LoVo (cell line): ENCODE measurements at places on chromosomes 16 and 17.
A peak's percentile ranks its signal among the peaks of the same experiment; 100 is the strongest.

DNA sequence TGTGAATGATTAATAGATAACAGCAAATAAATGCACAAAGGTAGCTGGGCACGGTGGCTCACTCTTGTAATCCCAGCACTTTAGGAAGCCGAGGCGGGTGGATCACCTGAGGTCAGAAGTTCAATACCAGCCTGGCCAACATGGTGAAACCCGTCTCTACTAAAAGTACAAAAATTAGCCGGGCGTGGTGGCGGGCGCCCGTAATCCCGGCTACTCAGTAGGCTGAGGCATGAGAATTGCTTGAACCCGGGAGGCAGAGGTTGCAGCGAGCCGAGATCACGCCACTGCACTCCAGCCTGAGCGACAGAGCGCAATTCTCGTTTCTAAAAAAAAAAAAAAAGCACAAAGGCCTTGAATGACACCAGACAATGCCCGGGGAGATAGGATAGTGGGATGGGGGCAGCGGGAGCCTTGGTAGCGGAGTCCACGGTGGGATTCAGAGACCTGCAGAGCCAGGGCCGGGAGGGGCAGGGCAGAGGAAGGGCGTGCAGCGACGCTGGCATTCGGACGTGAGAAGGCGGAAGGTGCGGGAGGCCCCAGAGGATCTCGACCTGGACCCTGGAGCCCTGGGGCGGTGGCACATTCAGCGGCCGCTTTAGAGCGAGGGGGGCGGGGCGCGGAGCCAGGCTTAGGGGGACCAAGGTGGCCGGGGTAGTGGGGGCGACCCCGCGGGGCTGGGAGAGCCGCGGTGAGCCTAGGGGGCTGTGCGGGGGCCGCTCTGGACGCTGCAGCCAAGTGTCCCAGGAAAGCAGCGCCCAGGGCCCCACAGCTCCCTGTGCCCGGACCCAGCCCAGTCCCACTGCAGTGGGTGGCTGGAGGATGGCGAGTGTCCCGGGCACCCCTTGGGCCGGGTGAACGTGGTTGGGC is 999 bp upstream of the FLYWCH2 start:
- no peak for DNase-seq

DNA sequence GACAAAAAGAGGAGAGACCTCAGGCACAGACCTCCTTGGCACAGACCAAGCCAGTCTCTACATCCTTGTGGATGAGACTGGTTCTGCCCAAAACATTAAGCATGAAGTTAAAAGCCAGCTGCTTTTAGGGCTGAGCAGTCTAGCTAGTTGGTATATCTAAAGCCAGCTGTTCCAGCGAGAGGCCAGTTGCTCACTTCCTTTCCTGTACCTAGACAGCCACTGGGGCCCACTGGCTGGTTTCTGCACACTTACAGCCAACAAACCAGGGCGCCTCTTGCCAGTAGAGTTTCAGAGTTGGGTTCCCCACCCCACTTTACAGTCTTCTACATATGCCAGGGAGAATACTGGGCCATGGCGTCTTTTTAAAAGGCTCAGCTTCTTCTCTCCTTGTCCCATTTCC is 242.4 kb downstream of the ZFHX3 start:
- no peak for DNase-seq

- no peak for DNase-seq
Observed at GRCh38 chr17:37239690-37240334, 136.0 kb upstream of the C17orf78 start.

DNA sequence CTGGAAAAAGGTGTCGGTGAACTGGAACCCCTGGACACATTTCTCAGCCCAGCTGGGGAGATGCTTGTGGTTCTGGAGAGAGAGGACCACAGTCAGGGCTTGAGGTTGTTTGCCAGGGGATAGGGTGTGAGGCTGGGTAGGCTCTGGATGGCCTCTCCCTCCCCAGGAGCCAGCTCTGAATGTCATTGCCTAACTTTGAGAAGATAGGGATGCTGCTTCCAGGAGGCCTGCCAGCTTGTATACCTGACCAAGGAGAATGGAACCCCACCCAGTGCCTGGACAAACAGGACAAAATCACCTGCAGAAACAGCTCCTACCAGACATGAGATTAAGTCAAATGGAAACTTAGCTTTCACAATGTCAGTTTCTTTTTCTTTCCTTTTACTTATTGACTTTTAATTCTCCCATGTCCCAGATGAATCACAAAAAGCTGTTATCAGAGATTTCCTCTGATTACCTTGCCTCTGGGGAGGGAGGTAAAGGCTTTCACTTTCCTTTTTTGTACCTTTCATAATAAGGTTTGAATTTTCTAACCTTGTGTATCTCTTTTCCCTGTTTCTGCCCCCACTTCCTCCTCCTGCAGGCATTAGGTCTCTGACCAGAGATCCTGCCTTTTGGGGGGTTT is 29.8 kb upstream of the PLLP start:
- no peak for DNase-seq

DNA sequence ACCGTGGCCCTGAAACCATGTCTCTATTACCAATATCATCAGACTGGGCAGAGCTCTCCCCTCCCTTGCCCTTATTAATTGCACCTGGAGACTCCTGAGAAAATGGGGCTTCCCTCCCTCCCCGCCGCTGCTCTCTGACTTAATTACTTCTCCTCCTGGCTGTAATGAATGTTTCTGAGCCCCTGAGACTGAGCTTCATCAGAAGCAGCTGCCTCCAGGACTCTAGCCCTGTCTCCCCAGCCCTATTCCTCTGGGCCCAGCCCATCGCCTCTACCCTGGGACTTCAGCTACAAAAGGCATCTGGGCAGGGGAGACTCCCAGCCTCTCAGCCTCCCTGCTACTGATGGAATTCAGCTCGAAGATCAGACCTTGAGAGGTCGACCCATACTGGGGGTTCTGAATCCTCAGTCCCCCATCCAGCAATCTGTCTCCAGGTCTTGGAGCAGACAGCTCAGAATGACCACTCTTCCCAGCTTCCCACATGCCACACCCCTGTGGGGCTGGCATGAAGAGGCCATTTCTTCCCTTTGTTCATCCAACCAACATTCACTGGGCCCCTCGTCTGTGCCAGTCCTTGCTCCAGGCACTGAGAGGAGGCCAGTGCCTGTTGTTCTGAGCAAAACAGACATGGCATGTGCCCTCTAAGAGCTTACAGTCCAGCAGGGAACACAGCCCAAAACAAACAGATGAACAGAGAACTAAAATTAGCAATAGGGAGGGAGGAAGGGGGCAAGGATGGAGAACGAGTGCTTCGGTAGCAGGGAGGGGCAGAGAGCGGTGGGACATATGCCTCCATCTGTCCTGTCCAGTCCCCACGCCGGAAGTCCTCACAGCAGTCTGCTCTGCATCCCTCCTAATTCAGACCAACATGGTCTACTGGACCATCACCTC is 17.0 kb upstream of the NAGS start:
- no peak for DNase-seq

- DNase-seq, result no peak
Observed at GRCh38 chr17:17156511-17156910, 49.6 kb downstream of the PLD6 start.

DNA sequence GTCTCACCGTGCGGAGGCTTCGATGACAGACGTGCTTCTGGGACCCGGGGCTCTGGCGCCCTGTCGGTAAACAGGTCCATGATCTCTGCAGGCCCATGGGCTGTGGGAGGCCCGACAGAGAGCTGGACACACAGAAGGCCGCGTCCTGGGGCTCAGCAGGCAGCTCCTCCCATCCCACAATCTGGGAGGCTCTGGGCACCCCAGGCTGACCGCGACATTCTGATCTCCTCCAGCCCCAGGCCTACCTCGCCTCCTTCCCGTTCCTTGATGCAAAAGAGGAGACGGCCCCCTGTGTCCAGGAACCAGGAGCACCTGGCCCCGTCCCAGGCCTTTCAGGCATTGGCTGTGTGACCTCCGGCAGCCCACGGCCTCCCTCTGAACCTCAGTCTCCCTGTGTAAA is 23.3 kb downstream of the TRARG1 start:
- DNase-seq, result no peak

GRCh38 chr17:76584427-76585032 is 1.1 kb downstream of the ST6GALNAC2 start:
- no peak for DNase-seq

DNA sequence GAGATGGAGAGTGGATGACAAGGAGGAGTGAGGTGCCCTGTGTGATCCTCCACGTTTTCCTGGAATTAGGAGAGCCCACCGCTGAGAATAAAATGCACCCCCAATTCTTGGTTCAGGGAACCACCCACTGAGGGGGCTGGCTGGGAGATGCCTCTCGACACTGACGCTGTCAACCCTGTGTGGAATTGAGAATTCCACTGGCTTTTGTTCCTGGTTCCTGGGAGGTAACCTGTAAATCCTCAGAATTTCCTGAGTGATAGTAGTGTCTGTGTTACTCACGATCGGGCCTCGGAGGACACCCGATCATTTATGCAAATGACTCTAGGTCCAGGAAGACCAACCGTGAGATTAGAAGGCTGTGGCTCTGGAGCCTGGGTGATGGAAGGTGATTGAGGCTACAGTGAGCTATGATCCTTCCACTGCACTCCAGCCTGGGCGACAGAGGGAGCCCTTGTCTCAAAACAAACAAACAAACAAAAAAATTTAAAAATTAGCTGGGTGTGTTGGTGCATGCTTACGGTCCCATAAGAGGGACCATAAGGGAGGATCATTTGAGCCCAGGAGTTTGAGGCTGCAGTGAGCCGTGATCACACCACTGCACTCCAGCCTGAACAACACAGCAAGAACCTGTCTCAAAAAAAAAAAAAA is 11.7 kb upstream of the PRPSAP1 start:
- no peak for DNase-seq

DNA sequence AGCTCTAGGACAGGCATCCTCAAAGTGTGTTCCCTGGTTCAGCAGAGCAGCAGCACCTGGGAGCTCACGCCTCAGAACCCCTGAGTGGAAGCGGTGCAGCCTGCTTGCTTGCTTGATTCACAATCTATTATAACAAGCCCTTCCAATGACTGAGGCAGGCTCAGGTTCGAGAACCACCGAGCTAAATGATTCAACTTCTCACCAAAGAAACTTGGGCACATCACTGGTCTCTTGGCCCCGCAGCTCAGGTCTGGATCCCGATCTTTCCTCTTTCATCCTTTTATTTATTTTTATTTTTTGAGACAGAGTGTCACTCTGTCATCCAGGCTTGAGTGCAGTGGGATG is 24.5 kb downstream of the CLUH start:
- DNase-seq, result no peak

DNA sequence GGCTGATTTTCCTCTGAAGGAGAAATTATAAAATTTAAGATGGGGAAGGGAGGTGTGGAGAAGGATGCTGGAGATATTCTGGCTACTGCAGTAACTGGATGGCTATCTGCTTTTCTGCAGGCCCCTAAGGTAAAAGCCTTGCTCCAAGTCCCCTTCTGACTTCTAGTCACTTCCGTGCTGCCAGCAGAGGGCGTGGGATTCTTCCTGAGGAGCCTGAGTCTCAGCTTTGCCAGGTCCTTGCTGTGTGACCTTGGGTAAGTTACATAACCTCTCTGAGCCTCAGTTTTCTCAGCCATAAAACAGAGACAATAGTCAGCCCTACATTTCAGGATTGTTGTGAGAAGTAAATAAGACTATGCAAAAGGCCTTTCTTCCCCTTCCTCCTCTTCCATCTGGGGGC is 24.3 kb upstream of the TMEM220 start:
- DNase-seq, result peak; percentile 23

GRCh38 chr17:19296786-19297778 is 59.9 kb downstream of the EPN2 start:
- no peak for DNase-seq

DNA sequence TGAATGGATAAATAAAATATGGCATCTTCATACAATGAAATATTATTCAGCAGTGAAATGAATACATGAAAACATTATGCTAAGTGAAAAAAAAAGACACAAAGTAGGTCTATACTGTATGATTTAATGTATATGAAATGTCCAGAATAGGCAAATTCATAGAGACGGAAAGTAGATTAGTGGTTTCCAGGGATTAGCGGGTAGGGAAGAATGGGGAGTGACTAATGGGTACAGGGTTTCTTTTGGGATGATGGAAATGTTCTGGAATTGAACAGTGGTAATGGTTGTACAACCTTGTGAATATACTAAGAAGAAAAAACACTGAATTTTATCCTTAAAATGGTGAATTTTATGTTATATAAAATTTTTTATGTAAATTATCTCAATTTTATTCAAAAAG is 8.5 kb upstream of the MYCBPAP start:
- no peak for DNase-seq

DNA sequence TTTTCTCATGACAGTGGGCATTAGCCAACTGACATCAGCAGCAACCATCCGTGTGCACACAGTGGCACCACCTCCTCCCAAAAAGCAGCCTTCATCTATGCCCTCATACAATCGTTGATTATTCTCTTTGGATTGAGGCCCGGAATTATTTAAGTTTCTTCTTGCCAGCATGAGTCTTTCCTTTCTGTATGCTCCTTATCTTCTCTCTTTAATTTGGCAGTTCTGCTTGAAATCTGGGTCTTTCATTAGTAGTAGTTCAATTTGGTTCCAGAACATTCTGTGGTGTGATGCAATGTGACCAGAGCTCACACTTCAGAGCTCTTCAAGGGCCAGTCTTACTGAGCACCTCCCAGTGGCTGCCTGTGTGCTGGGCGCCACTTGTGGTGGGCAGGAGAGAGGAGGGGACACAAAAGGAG is 52.2 kb upstream of the STH start:
- DNase-seq, result no peak

DNA sequence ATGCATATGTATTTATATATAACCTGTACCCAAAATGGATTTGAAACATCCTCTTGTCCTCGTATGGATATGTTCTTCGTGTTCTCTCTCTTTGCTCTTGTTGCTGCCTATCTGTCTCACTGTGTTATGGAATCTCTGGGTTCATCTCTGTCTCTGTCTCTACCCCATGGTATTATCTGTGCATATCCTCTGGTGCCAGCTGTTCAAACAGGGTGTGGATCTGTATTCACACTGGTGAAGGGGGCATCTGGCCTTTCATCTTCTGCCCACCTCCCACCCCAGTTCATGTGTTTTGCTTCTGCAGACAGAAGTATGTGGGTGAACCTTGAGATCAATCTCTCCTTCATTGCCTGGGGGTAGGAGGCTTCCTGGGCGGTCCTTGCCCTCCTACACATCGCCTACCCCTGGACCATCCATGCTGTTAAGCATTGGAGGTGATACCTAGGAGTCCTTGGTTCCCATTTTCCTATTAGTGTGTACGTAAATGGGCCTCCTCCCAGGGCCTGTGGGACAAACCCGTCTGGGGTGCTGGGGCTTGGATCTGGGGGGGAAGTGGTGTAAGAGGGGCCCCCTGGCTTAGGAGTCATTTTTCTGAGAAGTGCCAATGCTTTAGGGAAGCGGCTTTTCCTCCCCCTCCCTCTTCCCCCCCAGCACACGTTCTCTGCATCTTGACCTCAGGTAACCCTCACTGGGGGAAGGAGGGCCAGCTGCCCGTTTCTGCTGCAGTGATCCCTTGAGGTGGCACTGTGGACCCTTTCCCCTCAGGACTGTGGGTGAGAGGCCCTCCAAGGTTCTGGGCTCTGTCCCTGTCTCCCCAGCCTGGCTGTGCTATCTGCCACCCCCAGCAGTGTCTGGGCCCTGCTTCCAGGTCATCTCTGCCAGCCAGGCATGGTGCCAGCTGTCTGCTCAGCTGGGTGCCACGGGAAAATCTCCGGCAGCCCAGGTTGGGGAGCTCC is 21.1 kb downstream of the RARA start:
- no peak for DNase-seq

- no peak for DNase-seq
Observed at GRCh38 chr17:67215991-67216421, 29.0 kb downstream of the HELZ start.

GRCh38 chr16:88430524-88431446 is 22.3 kb upstream of the ZFPM1 start:
- no peak for DNase-seq
